ENCODE measurements at places on chromosomes 4 and X.

DNA sequence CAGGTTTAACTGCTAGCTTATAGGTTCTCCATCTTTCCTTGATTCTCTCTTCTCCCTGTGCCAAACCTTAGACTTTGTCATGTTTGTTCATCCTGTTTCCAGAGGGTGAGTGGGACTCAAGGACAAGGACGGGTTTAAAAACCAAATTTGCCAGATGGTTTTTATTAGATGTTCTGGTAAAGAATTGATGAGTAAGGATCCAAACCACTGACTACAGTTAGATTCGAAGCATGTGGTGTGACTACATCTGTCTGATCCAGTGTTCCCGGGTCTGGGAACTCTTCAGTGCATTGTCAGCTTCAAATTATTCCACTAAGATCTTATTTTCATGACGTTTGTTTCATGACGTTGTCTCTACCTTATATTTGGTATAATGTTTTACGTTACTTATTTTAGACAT, 37.5 kb downstream of the MTMR1 start:
- DNase-seq, result no peak

GRCh38 chr4:88003261-88003660, 4.2 kb upstream of the PKD2 start:
- DNase-seq, result no peak

DNA sequence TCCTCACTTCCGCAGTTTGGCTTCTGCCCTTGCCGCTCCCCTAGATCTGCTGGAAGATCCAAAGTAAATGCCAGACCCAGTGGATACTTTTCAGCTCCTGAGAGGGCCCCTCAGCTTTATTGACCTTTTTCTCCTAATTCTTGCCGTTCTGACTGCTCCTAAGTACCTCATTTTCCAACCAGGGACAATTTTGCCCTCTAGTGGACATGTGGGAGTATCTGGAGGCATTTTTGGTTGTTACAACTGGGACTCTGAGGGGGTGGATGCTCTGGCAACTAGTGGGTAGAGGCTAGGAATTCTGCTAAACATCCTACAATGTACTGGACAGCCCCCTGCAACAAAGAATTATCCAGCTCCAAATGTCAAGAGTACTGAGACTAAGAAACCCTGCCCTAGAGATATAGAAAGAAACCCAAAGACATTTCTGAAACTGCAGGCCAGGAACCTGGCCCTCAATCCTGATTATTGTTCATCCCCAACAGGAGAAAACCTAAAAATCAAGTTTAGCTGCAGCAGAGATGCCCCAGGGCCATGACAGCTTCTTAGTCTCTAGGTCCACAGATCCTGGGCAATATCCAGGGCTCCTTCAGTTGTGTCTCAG, 3.4 kb downstream of the TEX13B start:
- DNase-seq, result peak; percentile 55

- DNase-seq, result no peak
Measured at GRCh38 chrX:78116766-78117165, 12.7 kb downstream of the PGK1 start.

GRCh38 chr4:119135721-119136121, at the start of gene MYOZ2:
Gene MYOZ2 (plus strand): TSS chr4:119135832. CDS start chr4:119136526, 694 bp downstream.
- no peak for DNase-seq

DNA sequence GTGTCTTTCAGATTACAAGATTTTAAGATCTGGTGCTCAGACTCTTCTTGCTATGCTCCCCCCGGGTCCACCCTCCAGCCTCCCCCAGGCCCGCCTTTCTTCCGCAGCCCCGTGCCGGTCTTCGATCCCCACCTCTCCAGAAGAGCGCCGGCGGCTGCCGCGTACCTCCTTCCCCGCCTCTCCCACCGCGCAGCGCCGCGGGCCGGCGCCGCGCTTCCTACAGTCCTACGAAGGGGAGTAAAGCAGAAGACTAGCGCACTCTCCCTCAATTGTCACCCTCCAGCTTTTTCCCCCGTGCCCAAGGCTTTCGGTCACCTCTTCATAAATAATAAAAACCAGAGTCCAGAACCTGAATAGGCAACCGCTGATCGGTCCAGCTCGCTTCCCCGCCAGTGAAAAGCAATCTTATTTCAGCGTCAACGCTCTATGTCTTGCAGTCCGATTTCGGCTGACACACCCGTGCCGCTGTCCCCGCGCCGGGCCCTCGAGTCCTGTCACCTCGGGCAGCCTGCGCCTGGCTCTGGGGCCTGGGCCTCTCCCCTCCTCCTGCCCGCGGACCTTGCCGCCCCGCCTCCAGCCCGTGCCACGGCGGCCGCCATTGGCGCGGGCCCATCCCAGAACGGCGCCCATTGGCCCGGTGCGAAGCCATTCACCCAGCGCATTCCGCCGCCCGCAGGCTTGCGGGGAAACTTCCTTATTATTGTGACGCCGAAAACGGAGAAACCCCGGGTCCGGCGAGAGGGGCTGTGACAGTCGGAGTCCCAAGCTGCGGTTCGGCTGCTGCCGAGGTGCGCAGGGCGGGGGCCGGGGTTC, at the start of gene HERC3:
TSS of gene HERC3 (plus strand) at position 694 of the 813 bp plus-strand sequence. CDS start 13,344 bp downstream, outside the sequence.
- peak; percentile 91 for DNase-seq

DNA sequence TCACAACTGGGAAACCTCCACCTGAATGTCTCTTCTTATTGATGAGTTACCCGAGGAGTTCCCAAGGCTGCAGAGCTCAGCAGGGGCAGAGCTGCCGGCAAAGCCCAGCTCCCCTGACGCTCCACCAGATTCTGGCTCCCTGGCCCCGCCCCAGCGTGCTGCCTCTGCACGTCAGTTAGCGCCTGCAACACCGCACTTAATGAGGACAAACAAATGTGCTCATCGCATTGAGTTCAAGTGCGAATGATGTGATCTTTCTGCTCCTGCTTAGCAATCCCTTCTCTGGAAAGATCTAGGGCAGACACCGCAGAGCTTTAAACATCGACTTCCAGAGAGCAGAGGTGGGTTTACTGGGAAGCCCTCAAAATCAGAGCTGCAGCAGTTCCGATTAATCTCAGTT, 55.5 kb upstream of the FBXW7 start:
- peak; percentile 60 for DNase-seq
